ENCODE measurements at places on chromosomes 12 and 14.

- no peak for DNase-seq
Measured at GRCh38 chr14:99118946-99119345, 153.1 kb downstream of the BCL11B start.

GRCh38 chr14:54922598-54922997 lies 20.0 kb upstream of the GCH1 start:
- no peak for DNase-seq

DNA sequence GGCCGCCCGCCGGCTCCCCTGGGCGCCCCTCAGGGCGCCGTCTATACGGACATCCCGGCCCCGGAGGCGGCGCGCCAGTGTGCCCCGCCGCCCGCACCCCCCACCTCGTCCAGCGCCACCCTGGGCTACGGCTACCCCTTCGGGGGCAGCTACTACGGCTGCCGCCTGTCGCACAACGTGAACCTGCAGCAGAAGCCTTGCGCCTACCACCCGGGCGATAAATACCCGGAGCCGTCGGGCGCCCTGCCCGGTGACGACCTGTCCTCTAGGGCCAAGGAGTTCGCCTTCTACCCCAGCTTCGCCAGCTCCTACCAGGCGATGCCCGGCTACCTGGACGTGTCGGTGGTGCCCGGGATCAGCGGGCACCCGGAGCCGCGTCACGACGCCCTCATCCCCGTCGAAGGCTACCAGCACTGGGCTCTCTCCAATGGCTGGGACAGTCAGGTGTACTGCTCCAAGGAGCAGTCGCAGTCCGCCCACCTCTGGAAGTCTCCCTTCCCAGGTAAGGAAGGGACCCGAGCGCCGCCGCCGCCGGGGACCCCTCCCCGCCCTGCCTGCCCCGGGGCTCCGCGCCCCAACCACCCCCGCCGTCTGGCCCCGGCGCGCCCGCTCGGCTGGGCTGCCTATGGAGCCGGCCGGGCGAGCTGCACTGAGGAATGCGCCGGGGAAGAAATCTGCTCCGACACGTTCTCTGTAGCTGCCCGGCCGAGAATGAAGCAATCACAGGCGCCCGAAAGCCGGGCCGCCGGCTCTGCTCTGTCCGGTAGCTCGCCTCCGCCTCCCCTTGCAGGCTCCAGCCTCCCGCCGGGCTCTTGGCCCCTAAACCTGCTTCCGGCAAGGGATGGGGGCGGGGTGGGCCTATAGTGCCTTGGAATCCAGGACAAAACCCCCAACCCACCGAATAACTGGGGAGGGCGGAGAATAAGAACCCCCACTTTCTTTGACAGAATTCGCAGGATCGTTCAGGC lies 794 bp downstream of the HOXC13 start:
- DNase-seq: no peak

- DNase-seq: no peak
Measured at GRCh38 chr14:77593501-77593961, 22.9 kb downstream of the SPTLC2 start.

- DNase-seq: no peak
Measured at GRCh38 chr12:48678551-48679185, 3.4 kb downstream of the KANSL2 start.

- DNase-seq: no peak
Measured at GRCh38 chr12:66638666-66639065, 40.2 kb downstream of the GRIP1 start.

- DNase-seq: no peak
Measured at GRCh38 chr14:22471545-22472121, 117.4 kb downstream of the DAD1 start.

DNA sequence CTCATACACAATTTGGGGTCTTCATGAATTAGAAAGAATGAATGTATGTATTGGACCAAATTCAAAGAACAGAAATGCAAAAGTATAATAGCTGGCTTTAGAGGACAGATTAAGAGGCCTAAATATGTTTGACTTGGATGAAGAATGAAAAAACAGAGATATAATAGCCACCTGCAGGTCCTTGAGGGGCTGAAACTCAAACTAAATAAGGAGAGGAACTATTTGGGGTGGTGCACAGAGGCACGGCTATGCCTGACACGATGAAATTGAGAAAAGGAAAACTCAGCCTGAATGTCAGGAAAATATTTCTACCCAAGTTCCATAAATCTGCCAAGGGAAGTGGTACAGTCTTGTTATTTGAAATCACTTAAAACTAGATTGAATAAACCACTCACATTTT lies 222.9 kb upstream of the DDHD1 start:
- no peak for DNase-seq

DNA sequence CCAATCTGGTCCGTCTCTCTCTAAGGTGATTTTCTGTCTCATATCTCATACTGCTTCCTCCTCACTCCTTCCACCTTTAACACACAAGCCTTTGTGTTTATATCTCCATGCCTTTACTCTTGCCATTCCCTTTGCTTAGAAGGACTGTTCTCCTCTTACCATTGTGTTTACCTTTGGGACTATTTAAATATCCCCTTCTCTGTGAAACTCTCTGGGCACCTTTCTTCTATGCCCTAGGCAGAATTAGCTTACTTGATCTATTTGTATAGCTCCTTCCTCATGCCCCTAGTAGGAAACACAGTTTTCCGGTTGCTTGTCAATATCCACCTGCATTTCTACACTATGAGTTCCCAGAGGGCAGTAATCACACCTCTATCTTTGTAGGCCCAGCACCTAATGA lies 3.9 kb upstream of the AMHR2 start:
- no peak for DNase-seq

GRCh38 chr12:6852651-6853354 lies 853 bp downstream of the USP5 start:
- no peak for DNase-seq

- no peak for DNase-seq
Measured at GRCh38 chr14:73287071-73287470, 49.8 kb downstream of the PAPLN start.

DNA sequence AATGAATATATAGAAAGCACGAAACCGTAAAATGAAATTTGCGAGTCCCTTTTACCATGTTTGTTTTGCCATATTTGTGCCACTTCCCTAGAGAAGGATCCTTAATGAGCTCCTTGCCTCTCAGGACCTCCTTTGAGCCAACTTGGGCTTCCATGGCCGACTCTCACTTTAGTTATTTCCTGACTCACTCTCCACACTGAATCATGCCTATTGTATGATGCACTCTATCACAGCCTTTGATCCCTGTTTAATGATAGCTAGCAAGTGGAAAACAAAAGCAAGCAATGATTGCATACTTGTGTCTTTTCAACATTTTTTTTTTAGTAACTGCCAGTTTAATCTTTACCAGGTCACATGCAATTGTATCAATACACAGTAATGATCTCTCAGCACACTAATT lies 153.2 kb downstream of the CCER1 start:
- no peak for DNase-seq

GRCh38 chr12:103850429-103850828 lies 9.4 kb upstream of the NT5DC3 start:
- no peak for DNase-seq

GRCh38 chr14:68308726-68309520 lies 483.9 kb downstream of the ZFP36L1 start:
- no peak for DNase-seq

DNA sequence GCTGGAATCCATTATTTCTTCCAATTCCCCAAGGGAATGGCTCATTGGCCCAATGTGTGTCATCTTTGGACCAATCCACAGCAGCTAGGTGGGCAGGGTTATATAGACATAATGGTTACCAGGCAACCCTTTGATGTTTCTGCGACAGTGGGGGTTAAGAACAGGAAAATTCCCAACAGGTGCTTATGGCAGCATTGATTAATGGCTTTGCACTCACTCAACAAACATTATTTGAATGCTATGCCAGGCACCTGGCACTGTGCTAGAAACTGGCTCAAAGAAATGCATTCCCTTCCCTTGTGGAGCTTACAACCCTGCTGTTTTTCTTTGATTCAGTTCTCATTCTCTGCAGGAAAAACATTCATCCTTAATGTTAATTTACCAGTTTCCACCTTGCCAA lies 1221.0 kb downstream of the AACS start:
- no peak for DNase-seq

DNA sequence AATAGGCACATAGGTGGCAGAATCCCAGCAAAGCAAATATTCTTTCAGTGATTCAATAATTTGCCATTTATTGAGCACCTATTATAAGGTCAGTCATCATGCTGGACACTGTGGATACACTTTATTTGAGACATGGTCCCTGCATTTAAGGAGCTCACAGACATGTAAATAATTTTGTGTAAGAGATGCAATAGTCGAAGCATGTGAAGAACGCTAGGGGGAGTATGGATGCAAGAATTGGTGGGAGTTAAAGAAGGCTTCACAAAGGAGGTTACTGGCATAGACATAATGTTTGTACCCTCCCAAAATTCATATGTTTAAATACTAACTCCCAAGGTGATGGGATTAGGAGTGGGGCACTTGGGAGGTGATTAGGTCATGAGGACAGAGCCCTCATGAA lies 260.6 kb upstream of the GARIN6 start:
- DNase-seq: no peak

- no peak for DNase-seq
Measured at GRCh38 chr12:92192360-92192759, 46.7 kb upstream of the BTG1 start.

GRCh38 chr14:52895000-52895399 lies 55.9 kb downstream of the FERMT2 start:
- no peak for DNase-seq

- DNase-seq: no peak
Measured at GRCh38 chr14:53942970-53943750, 13.5 kb downstream of the BMP4 start.

DNA sequence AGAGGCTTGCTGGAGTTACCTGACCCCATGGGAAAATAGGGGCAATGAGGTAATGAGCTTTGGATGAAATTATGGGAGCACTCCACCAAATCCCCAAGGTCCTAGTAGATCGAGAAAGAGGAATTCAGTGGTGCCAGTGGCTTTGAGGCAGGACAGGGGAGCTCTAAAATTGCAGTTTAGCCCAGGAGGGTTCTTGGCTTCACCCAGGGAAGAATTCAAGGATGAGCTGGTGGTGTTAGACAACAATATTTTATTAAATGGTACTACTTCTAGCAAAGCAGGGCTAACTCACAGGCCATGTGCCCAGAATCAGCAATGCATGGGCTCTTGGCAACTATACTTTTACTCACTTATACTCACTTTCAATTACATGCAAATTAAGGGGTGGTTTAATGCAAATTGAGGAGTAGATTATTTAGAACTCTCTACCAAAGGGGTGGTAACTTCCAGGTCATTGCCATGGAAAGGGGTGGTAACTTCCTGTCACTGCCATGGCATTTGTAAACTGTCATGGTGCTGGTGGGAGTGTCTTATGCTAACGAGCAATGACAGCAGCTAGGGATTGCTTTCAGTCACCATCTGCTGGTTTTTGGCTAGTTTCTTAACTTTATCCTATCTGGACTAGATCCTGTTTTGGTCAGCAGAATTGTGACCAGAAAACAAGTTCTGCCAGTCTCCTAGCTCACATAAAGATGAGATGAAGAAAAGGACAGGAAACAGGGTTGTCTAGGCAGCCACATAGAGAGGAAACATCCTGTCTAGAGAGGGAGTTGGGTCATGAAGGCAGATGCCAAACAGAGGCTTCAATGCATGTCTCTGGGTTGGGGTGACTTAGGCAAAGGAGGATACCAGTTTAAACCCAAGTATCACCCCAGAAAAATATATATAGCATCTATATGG lies 64.7 kb downstream of the ZNF641 start:
- no peak for DNase-seq

DNA sequence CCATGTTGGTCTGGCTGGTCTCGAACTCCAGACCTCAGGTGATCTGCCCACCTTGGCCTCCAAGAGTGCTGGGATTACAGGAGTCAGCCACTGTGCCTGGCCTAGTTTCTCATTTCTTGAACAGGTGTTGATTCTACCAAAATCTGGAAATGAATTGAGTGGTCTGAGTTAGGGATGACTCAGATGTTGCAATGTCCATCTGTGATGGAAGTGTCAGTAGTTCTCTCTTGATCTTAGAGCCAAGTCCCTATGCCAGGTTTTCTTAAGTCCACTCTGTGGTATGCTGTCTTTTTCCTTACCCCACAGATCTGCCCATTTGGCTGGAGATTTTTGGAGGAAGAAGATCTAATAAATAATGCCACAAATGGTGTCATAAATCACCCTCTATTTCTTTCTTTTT lies 12.6 kb downstream of the SNAPC1 start:
- no peak for DNase-seq

DNA sequence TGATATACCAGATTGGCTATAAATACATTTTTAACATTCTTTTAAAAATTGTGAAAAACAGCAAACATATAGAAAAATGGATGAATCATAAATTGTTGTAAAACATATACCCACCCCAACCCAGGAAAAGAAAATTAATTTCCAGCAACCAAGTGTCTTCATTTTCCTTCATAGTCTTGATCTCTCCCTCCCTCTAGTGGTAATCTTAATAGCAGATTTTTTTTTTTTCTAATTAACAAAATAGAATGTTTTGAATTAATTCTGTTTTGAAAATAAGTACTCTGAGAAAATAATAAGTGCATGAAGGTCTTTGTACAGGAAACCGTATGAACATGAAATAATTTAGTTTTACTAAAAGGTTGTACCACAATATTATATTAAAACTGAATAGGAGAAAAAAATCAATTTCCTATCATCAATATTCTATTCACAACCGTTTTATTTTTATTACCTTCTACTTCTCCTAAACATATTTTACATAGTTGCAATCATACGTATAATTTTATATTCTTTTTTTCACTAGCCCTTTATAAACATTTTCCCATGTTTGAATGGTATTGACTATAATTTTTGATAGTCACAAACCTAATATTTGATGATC lies 7.0 kb downstream of the ETNK1 start:
- DNase-seq: no peak

- DNase-seq: no peak
Measured at GRCh38 chr14:57732463-57733285, 133.2 kb downstream of the SLC35F4 start.

GRCh38 chr14:50520947-50521815 lies 11.2 kb downstream of the MAP4K5 start:
- no peak for DNase-seq

DNA sequence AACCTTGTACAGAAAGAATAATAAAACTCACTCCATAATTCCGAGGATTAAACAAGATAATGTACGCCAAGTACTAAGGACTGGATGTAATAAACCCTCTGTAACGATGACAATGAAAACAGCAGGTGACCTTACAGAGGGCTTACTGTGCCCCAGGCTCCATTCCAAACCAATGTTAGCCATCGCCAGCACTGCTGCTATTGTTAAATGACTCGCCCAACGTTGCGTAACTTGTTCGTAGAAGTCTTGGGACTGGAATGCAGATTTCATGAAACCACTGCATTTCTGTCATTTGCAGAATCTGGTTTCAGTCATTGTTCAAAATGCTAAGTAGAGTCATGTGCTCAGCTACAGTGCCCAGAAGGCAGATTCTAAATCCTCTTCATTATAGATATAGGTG lies 728 bp upstream of the STON2 start:
- DNase-seq: no peak

GRCh38 chr14:87251011-87251410 lies 742.0 kb downstream of the GALC start:
- DNase-seq: no peak

GRCh38 chr12:93059925-93060665 lies 131.0 kb upstream of the EEA1 start:
- DNase-seq: no peak
